Lower lobe of right lung (tissue), 2 donors: ENCODE measurements at places on chromosomes 1 and 21. TPM values are rescaled to one million over a fixed set of nuclear protein-coding genes. Genes with fewer than 3 reads are reported as not detected.

SSX2IP gene
- total RNA-seq, result 5.8 TPM

PIGV gene
- total RNA-seq, result 20.3 TPM

THAP3 gene
- 15.7 TPM for total RNA-seq

ASCL5 gene
- not detected for total RNA-seq

CHI3L1 gene
- total RNA-seq, result 22.2 TPM

FCRL1 gene
- 4.2 TPM for total RNA-seq

B3GALT5 gene
- total RNA-seq, result 1.5 TPM

LYST gene
- total RNA-seq, result 72.4 TPM

CSMD2 gene
- total RNA-seq, result 1.1 TPM

ECM1 gene
- total RNA-seq, result 16.9 TPM

AMY1C gene
- 35.3 TPM for total RNA-seq

TRPM2 gene
- total RNA-seq, result 17.9 TPM

IVL gene
- total RNA-seq, result 0.24 TPM

TENT5C gene
- 23.2 TPM for total RNA-seq

GPR52 gene
- 2.6 TPM for total RNA-seq

TPTE gene
- not detected for total RNA-seq

POU2F1 gene
- total RNA-seq, result 20.1 TPM

F3 gene
- total RNA-seq, result 62.4 TPM

PLA2G2F gene
- not detected for total RNA-seq

DCDC2B gene
- 3.2 TPM for total RNA-seq

WARS2 gene
- total RNA-seq, result 8.9 TPM

CFAP74 gene
- 6.6 TPM for total RNA-seq

UBXN10 gene
- 7.8 TPM for total RNA-seq

IL12RB2 gene
- total RNA-seq, result 1.3 TPM

RAVER2 gene
- 12.0 TPM for total RNA-seq

FAM163A gene
- not detected for total RNA-seq

CNN3 gene
- 151 TPM for total RNA-seq

DDR2 gene
- 47.0 TPM for total RNA-seq
